ENCODE measurements at places on chromosomes 11 and 22. TPM values are rescaled to one million over a fixed set of nuclear protein-coding genes. Genes with fewer than 3 reads are reported as not detected.

GRCh38 chr11:4699697-4700435 lies 2.2 kb upstream of the OR51E2 start:
- no peak overlapping the region for H3K4me3 ChIP-seq
- H3K36me3 ChIP-seq = no peaks in the 10 kb centered on the region
- no peak overlapping the region for H3K27ac ChIP-seq

- no peak for DNase-seq
- H3K36me3 ChIP-seq = no peaks in the 10 kb centered on the region
- no peaks in the 10 kb centered on the region for H3K4me1 ChIP-seq
- no peak overlapping the region for H3K4me3 ChIP-seq
- no peak overlapping the region for H3K27ac ChIP-seq
Observed at GRCh38 chr11:93840180-93840579, 10.2 kb downstream of the VSTM5 start.

DNA sequence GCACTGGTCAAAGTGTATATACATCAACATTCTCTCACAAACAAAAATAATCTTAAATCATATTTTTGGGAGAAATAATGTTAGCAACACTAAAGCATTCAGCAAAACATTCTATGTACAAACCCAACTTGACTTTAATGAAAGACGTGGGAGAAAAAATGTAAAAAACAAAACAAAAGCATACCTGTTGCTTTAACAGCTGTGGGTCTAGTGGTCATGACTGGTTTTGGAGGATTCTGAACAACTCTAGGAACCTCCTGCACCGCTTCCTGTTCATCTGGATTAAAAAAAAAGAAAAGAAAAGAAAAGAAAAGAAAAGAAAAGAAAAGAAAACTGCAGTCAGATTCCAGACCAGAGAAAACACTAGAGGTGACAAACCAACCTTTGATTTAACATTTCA lies 2.1 kb downstream of the FNBP4 start:
- no peak for DNase-seq
- no peaks in the 10 kb centered on the region for H3K36me3 ChIP-seq
- H3K27ac ChIP-seq = peak overlapping the region; percentile 95
- H3K4me1 ChIP-seq = peaks cover 24% of the 10 kb centered on the region
- H3K27me3 ChIP-seq = no peaks in the 10 kb centered on the region

DNA sequence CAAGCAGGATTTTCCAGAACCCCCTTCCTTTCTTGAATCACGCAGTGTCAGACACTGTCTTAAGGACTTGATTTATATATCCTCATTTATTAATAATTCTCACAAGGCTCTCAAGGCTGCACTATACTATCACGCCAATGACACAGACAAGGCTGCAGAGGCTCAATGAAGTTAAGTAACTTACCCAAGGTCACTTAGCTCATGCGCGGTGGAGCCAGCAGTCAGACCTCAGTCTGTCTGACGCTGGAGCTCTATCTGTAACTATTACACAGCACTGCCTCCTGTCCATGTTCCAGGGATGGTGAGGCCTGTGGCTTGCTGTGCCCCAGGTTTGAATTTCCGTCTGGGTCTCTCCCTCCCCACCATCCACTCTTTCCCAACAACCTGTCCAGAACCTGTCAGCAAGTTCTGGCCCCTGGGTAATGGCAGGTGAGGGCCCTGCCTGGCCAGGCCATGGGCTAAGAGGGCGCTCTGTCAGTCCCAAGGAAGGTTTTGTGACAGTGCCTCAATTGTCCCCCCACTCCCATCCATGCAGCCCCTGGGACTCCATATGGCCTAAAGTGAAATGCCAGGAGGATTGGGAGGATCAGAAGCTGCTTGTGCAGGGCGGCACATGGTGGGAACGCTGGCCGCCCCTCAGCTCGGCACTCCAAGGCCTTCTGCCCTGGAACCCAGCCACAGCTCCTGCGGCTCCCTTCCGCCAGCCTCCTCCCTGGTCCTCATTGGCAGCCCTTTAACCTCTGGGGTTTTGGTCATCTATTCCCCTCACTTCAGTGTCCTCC lies 8.6 kb downstream of the KCNC1 start:
- H3K4me1 ChIP-seq = no peaks in the 10 kb centered on the region
- no peak overlapping the region for H3K27ac ChIP-seq
- H3K27me3 ChIP-seq = peaks cover 37% of the 10 kb centered on the region
- H3K36me3 ChIP-seq = no peaks in the 10 kb centered on the region
- H3K4me3 ChIP-seq = no peak overlapping the region
- DNase-seq = no peak

C1QTNF6 gene
- polyA plus RNA-seq = 1.3 TPM

CCDC73 gene
- not detected for polyA plus RNA-seq

Measured in naive B cell (primary cell).